SK-N-SH (cell line): ENCODE measurements at places on chromosomes 7 and 10.

- no peak for DNase-seq
Measured at GRCh38 chr7:36144189-36144588, 8.9 kb upstream of the EEPD1 start.

DNA sequence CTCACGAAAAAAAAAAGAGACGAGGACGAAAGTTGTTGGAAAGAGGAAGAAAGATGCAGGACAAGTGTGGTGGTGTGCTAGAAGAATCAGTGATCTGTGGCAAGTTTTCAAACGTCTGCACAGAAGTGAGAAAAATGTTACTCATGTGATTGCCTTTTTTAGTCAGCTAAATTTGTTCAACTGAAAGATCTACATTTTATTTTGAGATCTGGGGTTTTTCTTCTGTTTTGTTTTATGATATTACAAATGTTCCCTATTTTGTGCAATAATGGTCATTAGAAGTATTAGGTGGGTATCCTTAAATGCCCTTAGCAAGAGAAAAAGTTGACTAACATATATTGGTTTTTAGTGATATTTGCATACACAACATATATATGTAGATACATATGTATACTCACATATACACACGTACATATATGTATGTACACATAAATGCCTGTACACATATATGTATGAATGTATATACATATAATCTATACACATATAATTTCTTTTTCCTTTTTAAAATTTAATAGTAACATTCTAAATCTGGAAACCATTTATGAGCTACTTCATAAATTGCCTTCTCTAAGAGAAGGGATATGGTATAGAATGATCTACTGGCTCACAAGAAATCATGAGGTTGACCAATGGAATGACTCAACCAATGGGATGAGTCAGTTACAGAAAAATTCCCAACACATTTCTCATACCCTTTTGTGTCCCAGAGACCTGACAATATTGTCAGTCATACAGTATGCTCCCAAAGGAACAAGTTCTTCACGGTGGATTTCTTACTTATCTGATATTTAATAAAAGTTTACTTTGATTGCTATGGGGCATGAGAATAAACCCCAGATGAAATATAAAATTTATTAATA is 38.4 kb downstream of the SLC39A12 start:
- DNase-seq, result no peak

GRCh38 chr7:611281-611810 is 91.7 kb upstream of the PDGFA start:
- DNase-seq, result no peak

GRCh38 chr7:94401428-94401814 is 6.7 kb downstream of the COL1A2 start:
- DNase-seq, result no peak

GRCh38 chr7:151426904-151427704 is 12.8 kb downstream of the CRYGN start:
- DNase-seq, result no peak

DNA sequence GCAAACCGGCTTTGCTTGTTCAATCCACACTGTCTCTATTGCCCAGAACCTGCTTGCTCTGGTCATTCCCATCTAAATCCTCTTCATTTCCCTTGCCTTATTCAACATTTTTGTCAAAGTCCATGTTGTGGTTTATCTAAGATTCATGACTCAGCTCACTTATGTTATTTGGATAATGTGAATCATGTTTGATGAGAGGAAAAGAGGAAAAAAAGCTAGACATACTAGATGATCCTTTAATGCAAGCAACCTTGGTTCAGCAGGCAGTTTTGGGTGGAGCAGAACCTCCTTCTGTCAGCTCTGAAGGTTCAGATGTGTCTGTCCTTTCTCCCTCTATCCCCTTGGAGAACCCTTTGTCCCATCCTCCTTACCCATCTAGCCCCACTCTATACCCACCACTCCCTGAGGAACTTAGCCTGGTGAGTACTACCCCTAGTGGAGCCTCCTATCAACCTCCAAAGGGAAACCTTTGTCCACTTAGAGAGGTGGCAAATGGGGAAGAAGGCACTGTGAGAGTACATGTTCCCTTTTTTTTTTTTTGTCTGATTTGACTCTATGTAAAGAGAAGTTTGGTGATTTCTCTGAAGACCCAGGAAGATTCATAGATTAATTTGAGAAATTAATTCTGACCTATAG is 2.1 kb upstream of the SAMD9L start:
- DNase-seq, result no peak
